HCEC 1CT (cell line): ENCODE measurements at places on chromosomes 7 and 10.

GRCh38 chr10:132350391-132350790, 18.4 kb downstream of the LRRC27 start:
- no peak for DNase-seq

DNA sequence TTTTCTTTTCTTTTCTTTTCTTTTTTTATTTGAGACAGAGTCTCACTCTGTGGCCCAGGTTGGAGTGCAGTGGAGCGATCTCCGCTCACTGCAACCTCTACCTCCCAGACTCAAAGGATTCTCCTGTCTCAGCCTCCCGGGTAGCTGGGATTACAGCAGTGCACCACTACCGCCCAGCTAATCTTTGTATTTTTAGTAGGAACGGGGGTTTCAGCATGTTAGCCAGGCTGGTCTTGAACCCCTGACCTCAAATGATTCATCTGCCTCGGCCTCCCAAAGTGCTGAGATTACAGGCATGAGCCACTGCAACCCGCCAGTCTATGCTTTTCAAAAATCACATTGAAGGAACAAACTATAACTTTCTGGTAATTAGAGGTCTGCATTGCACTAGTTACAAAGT, 2.4 kb downstream of the USP6NL start:
- DNase-seq = no peak

- no peak for DNase-seq
Measured at GRCh38 chr10:6567884-6568283, 12.2 kb downstream of the PRKCQ start.

DNA sequence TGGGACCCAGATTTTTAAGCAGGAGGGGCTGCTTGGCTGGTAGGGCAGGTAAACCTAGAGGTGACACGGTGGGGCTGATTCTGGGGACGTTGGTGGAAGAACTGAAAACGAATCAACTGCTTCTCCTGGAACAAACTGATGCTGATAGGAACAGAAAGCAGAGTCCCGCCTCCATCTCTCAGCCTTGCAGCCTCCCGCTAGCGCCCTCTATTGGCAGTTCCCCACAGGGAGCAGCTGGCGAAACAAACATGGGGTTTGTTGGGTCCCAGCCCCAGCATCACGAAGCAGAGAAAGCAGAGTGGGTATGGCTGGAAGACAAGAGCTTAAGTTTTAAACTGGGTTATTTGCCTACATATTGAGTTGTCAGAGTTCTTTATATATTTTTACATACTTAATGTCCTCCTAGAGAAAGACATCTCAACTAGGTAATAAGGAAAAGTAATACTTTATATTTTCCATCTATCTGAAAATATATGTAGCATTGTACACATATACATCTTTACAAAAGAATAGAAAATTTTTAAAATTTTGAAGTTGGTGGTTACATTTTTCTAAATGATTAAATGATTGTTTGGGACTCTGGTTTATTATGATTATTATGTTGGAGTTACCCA, 42.3 kb upstream of the FOXI2 start:
- no peak for DNase-seq

- DNase-seq = peak; percentile 40
Measured at GRCh38 chr7:2019711-2020511, 212.8 kb downstream of the MAD1L1 start.
